Activated T-cell treated with anti-CD3 and anti-CD28 coated beads, Interleukin-2, amount 50 U/mL, for 72 hours (primary cell): ENCODE measurements at places on chromosomes 1 and 21. TPM values are rescaled to one million over a fixed set of nuclear protein-coding genes. Genes with fewer than 3 reads are reported as not detected.

DNA sequence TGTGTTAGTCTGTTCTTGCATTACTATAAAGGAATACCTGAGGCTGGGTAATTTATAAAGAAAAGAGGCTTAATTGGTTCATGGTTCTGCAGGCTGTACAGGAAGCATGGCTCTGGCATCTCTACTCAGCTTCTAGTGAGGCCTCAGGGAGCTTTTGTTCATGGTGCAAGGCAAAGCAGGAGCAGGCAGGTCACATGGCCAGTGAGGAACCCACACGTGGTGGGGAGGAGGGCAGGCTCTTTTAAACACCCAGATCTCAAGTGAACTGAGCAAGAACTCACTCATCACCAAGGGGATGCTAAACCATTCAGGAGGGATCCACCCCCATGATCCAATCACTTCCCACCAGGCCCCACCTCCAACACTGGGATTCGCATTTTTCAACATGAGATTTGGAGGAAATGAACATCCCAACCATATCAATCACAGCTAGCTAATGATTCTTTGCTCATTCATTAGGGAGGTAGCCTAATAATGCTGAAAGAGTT is 51.4 kb upstream of the RAP1A start:
- no peak for DNase-seq

- DNase-seq, result no peak
These were observed 5.3 kb upstream of the TXNIP start for GRCh38 chr1:146001709-146002108.

DNA sequence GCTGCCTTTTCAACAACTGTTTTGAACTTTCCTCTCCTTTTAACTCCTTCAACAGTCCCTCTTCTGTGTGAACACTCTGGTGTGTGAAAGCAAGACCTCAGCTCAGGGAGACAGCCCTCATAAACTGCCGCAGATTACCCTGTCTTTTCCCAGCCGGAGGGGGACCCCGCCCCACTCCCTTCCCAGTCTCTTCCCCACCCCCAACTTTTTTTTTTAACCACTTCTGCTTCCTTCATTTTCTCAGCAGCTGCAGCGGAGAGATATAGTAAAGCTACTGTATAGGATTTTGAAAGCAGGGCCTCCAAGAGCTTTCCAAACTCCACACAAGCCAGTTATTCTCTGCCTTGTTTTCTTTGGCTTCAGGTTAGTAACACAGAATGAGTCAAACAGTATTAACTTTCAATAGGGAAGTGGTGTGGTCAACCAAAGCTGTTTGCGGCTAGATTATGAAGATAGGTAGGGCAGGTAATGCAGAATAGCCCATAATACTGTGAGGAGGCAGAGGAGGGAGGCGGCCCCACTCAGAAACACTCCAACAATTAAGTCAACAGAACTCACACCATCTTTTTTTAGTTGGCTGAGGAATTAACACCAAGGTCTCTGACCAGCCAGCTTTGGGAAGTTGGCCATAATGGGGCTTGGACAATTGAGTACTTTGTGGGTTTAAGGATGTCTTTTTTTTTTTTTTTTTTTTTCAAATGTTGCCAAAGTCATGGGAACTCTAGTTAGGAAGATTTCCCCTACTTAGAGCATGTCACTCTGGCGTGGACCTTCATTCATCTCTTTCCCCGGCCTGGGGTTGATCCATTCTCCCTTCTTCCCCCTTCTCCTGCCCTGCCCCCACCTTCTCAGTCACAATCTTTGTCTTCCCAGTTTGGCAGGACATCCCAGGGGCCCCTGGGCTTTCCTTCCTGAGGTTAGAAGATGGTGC is 177.0 kb downstream of the CLIC6 start:
- DNase-seq, result peak; percentile 49

GRCh38 chr1:84406346-84406861 is 8.1 kb downstream of the DNASE2B start:
- DNase-seq, result no peak

Gene RCC2
- total RNA-seq, result 217 TPM

GRCh38 chr1:111963985-111964738 is 25.3 kb downstream of the KCND3 start:
- no peak for DNase-seq

DNA sequence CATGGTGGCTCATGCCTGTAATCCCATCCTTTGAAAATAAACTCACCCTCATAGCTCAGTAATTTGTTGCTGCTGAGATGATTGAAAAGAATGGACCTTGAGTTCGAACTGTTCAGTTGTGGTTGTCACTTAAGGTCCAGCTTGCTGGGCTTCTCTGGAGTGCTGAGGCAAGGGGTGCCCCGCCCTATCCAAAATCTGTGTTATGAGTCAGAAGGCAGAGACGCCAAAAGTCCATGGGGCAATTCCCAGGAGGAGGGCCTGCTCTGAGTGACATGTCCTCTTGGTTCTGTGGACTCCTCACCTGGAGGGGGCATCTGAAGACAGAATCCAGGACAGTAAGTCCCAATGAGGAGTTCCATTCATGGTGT is 64.8 kb downstream of the MYOM3 start:
- no peak for DNase-seq

DNA sequence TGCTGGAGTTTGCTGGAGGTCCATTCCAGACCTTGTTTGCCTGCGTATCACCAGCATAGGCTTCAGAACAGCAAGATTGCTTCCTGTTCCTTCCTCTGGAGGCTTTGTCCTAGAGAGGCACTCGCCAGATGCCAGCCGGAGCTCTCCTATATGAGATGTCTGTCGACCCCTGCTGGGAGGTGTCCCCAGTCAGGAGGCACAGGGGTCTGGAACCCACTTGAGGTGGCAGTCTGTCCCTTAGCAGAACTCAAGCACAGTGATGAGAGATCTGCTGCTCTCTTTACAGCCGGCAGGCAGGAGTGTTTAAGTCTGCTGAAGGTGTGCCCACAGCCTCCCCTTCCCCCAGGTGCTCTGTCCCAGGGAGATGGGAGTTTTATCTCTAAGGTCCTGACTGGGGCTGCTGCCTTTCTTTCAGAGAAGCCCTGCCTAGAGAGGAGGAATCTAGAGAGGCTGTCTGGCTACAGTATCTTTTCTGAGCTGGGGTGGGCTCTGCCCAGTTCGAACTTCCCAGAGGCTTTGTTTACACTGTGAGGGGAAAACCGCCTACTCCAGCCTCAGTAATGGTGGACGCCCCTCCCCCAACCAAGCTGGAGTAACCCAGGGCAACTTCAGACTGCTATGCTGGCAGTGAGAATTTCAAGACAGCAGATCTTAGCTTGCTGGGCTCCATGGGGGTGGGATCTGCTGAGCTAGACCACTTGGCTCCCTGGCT is 205.0 kb downstream of the GPR52 start:
- DNase-seq, result no peak

- DNase-seq, result peak; percentile 49
These were observed 734 bp downstream of the MED18 start for GRCh38 chr1:28329395-28330153.

Gene SH2D1B
- not detected for total RNA-seq
